ENCODE measurements at places on chromosomes 12 and 14.
A peak's percentile ranks its signal among the peaks of the same experiment; 100 is the strongest.

DNA sequence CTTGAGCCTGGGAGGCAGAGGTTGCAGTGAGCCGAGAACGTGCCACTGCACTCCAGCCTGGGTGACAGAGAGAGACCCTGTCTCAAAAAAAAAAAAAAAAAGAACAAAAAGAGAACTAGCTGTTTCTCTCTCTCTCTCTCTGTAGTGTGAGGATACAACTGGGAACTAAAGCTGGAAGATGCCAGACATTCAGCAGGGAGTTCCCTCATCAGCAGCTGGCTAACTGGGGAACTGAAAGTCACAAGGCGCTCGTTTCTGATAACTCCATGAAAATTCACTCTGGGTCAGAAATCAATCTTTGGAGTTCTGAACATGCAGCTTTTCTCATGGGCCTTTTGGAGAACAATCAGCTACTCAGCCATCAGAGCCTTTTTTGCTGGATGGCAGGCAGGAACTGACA, 43.5 kb upstream of the MAP1LC3B2 start:
- DNase-seq, result no peak

DNA sequence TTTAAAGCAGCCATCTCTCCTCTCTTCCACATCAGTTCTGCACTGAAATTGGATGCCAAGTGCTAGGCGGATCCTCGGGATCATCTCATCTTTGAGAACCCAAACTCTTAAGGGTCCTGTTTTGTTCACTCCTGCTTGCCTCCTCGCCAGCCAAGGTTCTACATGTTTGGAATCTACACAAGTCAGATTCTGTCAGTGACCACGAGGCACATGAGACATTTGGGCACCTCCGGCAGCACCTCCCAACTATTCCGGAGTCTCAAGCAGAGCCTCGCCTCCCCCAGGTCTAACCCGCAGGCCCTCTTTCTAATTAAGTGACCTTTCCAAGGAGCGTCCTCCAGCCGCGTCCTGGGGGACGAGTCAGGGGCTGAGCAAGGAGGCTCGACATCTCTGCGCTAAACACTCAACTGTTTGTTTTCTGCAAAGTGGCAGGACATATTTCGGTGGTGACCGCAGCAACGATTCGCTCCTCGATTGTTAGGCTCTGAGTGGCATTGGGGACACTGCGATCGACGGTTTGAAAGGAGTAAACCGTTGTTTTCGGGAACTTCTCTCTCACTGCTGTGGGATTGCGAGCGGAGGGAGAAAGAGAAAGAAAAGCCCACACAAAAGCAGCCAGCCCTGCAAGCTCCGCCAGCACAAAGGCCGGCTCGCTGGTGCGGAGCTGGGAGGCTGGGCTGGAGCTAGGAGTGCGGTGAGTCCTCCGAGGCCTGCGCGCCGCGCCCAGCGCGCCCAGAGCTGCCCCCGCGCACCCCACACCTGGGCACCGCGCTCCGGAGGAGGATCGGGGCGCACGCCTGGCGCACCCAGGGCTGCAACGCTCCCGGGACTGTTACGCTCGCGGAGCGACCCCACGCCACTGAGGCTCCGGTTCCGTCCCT, 640 bp downstream of the ARMH4 start:
- peak; percentile 31 for DNase-seq

- no peak for DNase-seq
These were observed 1386.6 kb downstream of the AACS start for GRCh38 chr12:126451809-126452208.

GRCh38 chr12:110739894-110740293, 2.8 kb downstream of the PPP1CC start:
- DNase-seq, result no peak

GRCh38 chr12:11758510-11759493, 109.3 kb downstream of the ETV6 start:
- DNase-seq, result no peak

DNA sequence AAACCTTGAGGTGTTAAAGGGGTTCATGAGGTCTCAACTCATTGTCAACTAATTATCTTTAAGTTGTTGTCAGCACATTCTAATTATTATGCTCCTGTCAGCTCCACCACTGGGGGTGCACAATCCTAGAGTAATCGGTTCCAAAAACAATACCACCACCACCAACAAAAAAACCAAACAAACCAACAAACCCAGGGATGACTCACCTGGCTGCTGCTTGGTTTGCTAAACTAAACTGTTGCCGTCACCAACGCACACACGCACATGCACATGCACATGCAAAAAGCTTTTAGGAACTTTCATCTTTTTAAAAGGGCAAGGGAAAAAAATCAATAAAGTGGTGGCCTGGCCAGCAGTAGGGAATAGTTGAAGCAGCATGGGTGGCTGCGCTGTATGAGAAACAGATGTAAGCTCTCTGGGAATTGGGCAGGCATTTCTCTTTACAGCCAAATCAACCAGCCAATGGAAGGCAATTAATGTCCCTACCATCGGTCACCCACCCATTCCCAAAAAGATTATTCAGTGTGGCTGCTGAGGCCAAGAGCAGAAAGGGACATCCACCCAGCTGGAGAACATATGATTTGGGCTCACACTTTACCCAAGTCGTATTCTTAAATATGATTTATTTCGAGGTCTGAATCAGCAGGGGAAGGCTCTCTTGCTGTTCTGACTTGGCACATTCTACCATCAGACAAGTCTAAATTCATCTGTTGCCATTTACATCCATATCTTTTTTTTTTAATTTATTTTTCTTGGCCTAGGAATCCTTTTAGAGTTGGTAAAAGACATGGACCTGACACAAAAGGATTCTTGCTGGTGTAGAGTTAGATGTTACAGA, 20.0 kb downstream of the TMEM30B start:
- no peak for DNase-seq

- no peak for DNase-seq
These were observed 4.2 kb upstream of the FOXG1 start for GRCh38 chr14:28762303-28762954.

DNA sequence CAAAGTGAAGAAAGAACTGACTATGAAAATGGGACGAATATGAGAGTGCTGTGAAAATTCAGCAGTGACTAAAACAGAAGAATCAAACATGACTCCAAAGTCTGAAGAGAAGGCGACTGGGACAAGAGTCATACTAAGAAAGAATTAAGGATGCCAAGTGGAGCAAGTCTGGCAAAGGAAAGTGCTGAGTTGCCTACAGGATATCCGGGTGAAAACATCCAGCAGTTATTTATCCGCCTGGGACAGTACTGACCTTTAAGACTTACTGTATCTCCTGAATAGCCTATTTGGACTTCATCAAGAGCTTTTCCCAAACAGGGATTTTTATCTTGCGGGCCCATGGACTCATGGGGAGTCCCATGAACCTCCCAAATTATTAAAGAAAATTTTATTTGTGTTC, 41.1 kb downstream of the KICS2 start:
- no peak for DNase-seq

DNA sequence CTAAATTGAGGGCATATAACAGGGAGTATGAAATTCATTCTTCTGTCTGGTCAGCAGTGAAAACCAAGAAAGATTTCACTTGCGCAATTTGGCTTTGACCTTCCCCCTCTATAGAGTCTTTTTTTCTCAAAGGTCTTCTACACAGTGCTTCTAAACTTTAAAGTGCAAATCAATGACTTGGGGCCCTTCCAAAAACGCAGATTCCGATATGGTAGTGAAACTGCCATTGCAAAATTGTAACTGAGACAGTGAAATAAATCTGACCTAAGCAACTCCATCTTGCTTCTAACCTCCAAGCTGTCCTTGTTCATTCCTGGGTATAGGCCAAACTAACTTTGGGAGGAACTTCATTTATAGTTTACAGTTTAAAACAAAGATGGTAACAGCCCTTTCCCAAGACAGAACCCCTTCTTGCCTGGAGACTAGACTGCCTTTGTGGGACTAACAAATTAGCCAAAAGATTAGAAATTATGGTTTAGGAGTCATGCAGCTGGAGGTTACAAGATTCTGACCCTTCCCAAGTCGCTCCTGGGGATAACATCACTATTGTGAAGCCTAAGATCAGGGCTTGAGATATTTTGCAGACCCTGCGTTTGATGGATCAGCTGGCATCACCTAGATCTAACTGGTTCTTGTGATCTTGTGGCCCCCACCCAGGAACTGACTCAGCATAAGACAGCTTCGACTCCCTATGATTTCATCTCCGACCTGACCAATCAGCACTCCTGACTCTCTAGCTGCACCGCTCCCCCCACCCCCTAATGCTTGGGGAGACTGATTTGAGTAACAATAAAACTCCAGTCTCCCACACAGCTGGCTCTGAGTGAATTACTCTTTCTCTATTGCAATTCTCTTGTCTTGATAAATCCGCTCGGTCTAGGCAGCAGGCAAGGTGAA, 5.0 kb downstream of the SLC25A21 start:
- DNase-seq, result no peak

GRCh38 chr14:47935332-47935731, 259.9 kb upstream of the MDGA2 start:
- peak; percentile 4 for DNase-seq

DNA sequence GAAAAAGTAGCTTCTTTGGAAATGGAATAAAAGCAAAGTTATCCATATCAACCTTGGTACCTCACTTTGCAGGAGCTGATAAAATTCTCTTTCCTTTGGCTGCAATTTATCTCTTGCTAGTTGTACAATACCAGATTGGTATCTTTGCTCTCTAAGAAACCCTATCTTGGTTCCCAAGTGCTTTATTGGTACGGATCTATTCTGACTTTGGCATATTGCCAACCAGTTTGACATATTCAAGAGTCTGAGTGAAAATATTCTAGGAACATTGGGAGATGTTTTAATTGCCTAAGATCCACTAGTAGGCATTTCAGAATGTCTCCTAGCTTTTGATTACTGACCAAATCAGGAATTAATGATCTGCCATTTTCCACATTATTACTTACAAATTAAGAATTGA, 167.2 kb upstream of the ATP2B1 start:
- DNase-seq, result no peak

- DNase-seq, result no peak
These were observed 123.4 kb downstream of the BICD1 start for GRCh38 chr12:32229971-32230612.

DNA sequence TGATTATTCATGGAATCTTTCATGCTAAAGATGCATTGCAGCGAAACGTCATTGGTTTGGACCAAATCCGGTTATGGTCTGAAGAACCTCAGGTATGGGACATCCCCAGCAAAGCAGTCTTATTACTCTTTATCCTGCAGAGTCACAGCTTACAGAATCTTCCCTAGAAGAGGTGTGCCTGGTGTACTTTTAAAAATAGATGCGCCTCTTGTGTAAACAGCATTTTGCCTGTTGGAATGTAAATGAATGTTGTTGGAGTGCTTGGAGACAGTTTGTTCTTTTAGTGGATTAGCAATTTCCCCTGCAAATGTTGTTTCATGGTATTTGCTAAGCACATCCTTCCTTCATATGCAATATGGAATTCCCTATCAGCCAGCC, 242.5 kb downstream of the ZFP36L1 start:
- no peak for DNase-seq

- no peak for DNase-seq
These were observed 70.1 kb upstream of the KRR1 start for GRCh38 chr12:75581515-75581914.

GRCh38 chr12:51819736-51820525, 28.6 kb downstream of the FIGNL2 start:
- peak; percentile 14 for DNase-seq

DNA sequence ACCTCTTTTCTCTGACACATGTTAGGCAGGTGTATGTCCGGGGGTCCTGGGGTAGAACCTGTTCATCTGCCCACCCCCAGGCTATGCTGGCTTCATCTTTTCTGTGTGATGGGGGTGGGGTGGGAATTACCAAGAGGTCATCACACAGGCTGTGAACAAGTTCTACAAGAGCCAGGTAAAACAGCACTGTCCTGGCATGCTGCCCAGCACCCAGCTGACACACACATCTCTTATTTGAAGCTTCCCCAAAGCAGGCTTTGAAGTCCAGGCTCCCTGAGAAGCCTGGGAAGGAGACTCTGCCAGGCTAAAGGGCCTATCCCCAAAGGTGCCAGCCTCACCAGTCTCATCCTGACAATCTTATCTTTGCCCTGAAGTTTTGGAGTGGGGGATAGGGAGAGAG, 141.1 kb downstream of the ALG10 start:
- DNase-seq, result no peak

GRCh38 chr14:54467280-54467679, 21.5 kb downstream of the GMFB start:
- no peak for DNase-seq

DNA sequence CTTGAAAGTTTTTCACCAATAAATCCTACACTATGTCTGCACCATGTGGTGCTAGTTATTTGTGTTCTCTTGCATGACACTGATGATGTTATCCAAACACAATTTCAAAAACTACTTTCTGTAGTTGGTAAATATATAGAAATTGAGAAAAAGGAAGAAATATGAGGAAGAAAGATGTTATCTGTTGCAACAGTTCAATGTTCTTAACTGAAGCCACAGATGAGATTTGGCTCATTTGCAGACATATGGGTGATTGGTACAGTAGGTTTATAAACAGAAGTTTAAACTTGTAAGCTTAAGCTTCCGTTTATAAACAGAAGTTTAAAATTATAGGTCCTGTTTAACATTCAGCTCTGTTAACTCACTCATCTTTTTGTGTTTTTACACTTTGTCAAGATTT, at the start of gene CLEC12A:
Gene CLEC12A (plus strand): TSS at position 229 of the 400 bp plus-strand sequence. CDS start 188 bp downstream, outside the sequence.
- peak; percentile 79 for DNase-seq

DNA sequence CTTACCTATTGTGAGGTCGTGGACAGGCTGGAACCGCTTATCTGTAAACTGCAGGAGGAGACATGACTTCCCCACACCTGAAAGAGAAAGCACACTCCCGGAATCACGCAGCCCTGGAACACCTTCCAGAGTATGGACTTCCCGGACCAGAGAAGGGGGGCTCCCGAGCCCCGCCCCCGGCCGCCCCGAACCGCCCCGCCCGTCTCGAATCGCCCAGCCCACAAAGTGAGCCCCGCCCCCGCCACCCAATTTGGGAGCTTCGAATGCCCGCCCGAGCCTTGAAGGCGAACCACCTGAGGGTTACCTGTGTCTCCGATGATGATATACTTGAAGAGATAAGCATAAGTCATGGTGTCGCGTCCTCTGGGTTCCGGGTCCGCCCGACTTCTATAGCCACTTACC, 235 bp downstream of the RAB2B start:
- DNase-seq, result no peak

DNA sequence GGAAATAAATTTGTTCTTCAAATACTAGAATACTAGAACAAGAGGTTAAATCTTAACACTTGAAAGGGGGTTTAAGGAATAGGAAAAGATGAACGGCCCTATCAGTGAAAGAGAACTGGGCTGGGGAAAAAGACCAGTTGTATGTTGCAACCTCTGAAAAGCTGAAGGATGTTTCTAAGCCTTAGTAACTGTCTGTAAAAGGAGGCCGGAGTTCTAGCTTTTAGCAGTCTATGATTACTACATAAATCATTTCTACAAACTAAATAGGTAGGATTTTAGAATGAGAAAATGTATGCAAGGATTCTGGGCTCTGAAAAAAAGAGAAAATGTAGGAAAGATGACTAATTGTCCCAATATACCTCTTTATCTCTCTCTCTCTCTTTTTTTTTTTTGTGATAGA, 4.9 kb downstream of the CERS5 start:
- peak; percentile 18 for DNase-seq

- peak; percentile 78 for DNase-seq
These were observed 1.2 kb downstream of the PPP1CC start for GRCh38 chr12:110741341-110742095.

DNA sequence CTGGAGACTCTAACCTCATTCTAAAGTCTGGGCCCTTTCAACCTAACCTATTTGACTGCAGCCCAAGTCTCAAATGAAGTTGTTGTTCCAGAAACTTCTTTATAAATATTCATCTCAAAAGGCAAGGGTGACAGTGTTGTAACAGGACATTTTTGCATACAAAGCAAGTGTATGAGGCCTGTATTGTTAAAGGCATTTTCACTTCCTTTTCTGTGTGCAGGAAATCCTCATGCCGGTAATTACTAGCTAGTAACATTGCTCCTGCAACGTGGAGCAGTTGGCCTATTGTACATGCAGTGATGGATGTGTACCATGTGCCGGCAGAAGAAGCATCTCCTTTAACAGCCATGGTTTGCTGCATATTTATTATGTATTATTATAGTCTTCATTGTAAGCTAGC, 156.5 kb upstream of the RMST start:
- DNase-seq, result no peak

All from hematopoietic multipotent progenitor cell treated with erythropoietin and hydrocortisone succinate and interleukin-3 and kit ligand, for 4 days (in vitro differentiated cells).